ENCODE measurements at places on chromosomes 5 and 9.

- DNase-seq, result peak; percentile 36
These were observed 58.5 kb upstream of the TSLP start for GRCh38 chr5:111013011-111013410.

- DNase-seq, result no peak
These were observed 18.9 kb downstream of the OGN start for GRCh38 chr9:92385477-92385876.

DNA sequence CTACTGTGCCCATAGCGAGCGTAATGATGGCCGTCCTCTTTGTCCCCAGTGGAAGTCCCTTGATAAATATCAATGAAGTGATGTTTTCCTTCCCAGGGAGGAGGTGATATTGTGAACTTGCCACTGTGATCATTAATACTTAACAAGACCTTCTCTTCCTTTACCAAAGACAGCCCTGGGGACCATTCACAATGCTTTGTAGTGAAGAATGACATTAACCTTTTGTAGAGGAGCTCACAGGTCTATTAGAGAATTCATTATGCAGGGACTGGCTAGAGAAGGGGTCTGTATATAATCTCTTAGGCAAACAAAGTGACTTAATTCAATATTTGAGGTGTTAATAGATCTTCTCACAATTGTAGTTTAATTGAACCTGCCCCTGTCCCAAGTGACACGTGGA lies 452.9 kb upstream of the DMAC1 start:
- no peak for DNase-seq

DNA sequence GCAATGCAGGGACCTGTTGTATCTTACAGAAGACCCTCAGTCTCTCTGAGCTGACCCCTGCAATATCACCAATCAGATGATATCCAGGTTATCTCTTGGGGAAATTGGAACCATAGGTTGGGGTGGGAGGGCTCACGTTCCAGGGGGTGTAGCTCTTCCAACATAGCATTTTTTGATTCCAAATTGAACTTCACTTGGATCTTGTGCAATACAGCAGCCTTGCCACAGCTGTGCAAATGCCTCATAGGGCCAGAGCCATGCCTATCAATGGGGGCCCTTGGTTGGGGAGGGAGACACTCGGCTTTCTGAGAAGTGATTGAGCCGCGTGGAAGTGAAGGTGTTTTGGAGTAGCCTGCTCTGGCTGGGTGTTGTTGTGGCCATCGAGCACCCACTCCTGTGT lies 117.2 kb upstream of the PITX1 start:
- no peak for DNase-seq

DNA sequence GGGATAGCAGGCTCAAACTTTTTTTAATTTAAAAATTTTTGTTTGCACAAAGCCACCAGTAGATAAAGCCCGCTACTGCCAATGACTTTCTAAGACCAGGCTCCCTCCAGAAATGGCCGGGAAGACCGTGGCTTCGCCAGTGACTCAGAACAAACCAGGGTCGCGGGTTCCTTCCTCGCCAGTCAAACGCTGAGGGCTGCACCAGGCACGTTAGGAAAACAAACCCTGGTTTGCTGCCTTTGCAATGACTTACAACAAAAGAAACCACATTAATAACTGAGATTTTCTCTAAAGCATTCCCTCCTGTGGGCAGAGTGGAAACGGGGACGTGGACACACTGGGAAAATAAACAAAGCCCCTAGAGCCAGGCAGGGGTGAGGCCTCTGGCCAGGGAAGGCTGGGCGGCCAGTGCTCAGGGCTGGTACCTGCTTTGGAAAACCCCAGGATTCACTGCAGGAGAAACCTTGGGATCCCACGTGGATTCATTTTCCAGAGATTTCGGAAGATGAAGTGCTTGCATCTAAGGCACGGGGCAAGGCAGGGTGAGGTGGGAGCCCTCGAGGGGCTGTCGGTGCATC lies 3.8 kb downstream of the PRRX2 start:
- no peak for DNase-seq

DNA sequence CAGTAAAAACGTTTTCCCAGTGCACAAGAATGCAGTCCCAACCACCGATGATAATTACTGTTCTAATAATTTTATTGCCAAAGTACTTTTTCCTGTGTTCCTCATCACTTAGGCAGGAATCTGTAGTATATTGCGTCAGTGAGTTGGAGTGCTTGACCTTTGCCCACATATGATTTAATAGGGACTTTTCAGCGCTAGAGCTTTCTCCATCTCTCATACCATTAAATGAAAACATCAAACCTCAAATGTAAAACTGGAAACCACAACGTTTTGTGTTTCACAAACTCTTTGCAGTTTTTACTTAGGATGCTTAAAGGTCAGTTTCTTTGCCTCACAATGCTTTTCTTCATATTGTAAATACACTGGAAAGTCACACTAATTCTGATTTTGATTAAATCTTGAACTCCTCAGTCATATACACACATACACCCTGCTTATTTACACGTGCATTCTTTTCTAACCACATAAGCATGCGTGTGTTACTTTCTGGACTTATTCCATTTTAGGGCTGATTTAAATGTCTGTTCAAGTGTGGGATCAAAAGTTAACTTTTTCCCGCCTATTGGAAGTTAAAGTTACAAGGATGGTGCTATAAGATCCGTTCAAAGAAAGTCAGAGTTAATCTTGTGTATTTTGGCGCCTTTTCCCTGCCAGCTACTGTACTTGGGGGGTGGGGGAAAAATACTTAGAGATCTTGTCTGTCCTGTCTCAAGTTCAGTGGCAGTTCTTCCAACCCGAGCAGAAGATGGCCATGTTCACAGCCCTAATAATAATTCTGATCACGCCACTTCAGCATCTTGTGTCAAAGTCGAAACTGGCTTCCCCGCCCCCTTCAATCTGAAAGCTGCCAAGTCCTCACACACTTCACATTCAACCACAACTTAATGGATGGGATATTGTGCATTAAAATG lies 6.6 kb upstream of the NFIB start:
- peak; percentile 96 for DNase-seq

DNA sequence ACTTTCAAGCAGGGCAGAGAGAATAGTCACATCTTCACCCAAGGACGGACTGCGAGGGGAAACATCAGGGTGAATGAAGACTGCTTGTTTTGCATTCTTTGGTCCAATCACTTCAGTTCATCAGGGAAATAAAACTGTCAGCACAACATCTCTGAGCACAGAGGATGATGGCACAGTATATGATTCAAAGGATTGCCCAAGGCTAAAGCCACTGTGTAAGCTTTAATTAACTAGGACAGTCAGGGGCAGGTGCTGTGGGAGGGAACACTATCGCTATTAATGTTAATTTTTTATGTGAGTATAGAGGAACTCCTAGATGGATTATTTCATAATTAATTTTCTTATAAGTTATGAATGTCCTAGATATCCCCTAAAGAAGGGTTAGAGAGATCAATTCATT lies 112.1 kb downstream of the BASP1 start:
- DNase-seq, result no peak

DNA sequence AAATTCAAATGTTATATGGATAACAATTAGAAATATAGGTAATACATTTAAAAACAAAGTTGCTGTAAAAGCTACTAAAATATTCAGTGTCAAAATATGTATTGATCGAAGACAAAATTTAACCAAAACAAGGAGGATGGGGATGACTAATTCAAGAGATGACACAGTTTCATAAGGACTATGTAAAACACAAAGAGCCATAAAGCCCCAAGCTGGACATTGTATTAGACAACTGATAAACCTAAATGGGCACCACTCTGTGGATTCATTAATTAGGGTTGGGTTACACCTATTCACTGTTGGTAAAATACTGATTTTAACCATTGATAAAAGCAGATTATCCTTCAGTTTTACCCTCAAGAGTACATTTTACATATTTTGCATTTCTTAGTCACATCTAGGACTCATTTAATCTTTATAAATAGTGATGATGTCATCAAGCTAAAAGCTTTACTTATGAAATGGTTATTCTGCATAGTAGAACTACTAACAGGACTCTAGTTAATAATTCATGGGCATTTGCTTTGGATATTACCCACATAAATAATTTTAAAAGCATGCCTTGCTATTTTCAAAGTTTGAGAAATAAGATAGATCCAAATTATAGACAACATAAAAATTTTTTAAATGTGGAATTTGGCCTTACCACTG lies 13.7 kb downstream of the TUT7 start:
- no peak for DNase-seq

- no peak for DNase-seq
These were observed 75.5 kb downstream of the CSNK1A1 start for GRCh38 chr5:149475777-149476176.

DNA sequence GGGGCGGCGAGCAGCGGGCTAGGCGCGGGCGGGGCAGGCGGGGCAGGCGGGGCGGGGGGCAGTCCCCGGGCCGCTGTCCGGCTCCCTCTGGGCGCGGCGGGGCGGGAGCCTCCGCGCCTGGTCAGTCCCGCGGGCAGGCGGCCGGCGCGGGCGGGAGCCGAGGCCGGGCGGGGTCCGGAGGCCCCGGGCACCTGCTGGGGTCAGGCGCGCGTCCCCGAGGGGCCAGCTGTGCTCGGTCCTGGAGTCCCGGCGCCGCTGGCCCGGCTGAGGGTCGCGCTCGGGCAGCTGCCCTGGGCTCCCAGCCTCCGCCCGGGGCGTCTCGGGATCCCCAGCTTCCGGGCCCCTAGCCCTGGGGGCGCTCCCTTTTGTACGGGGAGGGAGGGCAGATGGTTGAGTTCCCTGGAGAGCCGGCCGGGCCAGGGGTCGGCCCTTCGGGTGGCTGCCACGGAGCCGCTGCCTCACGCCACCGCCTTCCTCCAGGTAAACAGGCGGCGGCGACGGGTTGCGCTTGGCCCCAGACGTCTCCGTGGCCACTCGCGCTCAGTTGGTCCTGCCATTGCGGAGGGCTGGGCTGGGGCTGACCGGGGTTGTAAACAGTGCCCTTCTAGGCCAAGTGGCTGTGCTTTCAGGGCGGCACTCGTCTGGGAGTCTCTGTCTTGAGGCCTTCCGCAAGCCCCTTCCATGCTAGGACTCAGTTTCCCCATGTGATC lies 473 bp downstream of the ZBTB34 start:
- DNase-seq, result peak; percentile 29

GRCh38 chr5:120678279-120678678 lies 214.2 kb downstream of the PRR16 start:
- peak; percentile 72 for DNase-seq

GRCh38 chr9:110426052-110426709 lies 88.5 kb upstream of the TXNDC8 start:
- peak; percentile 55 for DNase-seq

- no peak for DNase-seq
These were observed 25.9 kb downstream of the GFI1B start for GRCh38 chr9:133004091-133004998.

- DNase-seq, result peak; percentile 82
These were observed 34.3 kb upstream of the FRMD3 start for GRCh38 chr9:83572524-83572923.

- no peak for DNase-seq
These were observed 159.6 kb upstream of the ANKH start for GRCh38 chr5:15031180-15031579.

DNA sequence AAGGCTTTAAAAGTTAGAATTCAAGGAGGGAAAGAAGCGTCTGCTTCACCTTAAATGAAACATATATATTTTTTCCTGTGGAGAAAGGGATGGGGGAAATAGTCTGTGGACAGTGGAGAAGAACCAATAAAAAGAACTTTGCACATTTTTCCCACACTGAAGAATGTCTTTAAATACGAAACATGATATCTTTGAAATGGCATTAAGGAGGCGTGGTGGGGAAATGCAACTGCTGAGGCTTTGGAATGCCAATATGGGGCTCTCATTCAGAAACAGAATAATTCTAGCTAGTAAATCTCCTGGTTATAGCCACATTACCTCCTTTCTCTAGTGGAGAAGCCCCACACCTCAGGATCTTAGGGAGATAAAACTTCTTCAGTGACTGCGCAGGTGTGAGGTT lies 46.8 kb downstream of the TNC start:
- no peak for DNase-seq

DNA sequence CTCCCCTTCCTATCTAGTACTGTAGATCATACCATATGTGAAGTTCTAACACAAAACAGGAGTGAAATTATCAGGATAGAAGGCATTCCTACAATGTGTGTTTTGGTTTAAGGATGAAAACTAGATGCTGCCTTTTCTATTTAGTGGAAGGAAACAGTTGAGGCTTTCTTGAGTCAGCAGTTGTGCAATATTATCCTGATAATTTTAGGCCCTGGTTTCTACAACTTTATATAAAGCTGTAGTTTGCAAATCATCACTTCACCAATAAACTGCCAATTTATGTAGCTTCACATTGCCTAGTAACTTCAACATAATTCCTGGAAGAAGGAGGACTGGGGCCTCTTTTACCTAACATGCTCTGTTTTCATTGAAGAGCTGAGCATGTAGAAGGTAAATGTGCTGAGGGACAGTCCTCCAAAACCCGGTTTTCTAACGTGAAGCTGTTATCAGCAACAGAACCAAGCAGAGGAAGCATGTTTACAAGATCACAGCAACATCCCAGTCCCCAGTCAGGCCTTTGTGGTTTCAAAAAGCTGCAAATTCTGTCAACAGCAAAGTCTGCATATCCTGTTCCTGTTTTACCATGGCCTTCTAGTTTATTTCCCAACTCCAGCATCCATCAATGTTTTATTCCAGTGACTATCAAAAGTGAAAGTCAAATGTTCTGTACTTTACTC lies 513.4 kb upstream of the MEF2C start:
- DNase-seq, result peak; percentile 34

DNA sequence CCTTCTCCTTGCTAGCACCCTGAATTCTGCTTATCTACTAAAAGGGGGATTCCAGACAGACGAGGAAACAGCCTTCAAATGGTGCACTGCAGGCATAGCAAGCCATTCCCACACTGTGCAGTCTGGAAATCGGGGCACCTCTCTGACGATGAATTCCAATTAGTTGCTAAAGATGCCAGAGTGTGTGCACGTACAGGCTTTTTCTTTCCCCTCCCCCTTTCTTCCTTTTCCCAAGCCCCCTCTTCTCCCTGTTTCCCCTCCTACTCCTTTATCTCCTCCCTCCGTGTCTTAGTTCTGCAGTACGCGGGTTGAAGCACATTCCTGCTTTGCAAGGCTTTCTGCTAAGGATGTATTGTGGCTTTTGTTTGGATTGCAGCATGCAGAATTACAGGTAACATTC lies at the start of gene GPR21:
Gene GPR21, plus strand, starts transcription at position 316 of the 400 bp plus-strand sequence. CDS start 900 bp downstream, outside the sequence.
- DNase-seq, result peak; percentile 16

DNA sequence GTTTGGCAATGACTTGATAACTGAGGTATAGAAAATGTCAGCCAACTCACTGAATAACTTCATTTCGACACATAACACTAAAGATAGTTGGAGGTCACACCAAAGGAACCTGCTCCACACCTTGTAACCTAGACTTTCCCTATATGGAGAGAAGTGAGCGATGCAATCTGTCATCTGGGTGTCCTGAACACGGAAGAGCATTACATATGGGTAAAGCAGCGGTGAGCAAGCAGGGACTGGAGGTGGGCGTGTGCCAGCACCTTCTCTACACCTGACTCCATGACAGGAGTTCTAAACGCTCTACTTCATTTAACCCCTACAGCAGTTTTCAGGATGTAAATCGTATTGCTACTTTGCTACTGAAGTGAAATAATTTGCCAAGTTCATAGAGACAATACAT lies 152.8 kb downstream of the SLC12A2 start:
- no peak for DNase-seq

- DNase-seq, result no peak
These were observed 284.7 kb upstream of the TMEM161B start for GRCh38 chr5:88553136-88553875.
